Inflammatory macrophage (primary cell): ENCODE measurements at places on chromosomes 12 and 14.

- DNase-seq: peak; percentile 72
Observed at GRCh38 chr12:56720731-56721151, 4.4 kb downstream of the NACA start.

DNA sequence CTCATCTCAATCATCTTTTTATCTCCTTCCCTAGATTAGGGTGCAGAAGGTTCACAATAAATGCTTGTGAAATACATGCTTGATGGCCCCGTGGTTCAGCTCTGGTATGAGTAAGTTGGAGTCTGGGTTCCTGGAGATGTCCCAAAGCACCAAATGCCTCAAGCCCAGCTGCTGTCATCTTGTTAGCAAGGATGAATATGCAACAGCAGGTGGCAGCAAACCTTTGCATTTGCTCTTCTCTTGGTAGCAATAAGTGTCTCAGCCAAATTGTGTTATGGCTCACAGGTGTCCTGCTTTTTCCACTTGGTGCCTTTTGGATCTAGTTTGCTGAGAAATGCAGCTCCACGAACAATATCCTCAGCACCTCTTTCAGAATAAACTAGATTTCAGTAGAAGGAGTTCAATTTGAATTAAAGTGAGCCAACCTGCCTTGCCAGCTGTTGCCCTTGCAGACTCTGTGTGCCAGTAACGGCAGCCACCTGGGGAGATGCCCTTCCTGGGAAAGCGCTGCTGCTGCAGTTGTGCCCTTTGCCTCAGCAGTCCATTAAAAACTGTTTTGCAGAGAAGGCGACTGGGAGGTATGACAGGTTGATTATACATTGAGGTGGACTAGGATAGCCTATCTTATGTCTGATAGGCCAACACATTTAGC is 417.3 kb downstream of the SNAPC1 start:
- DNase-seq: no peak

DNA sequence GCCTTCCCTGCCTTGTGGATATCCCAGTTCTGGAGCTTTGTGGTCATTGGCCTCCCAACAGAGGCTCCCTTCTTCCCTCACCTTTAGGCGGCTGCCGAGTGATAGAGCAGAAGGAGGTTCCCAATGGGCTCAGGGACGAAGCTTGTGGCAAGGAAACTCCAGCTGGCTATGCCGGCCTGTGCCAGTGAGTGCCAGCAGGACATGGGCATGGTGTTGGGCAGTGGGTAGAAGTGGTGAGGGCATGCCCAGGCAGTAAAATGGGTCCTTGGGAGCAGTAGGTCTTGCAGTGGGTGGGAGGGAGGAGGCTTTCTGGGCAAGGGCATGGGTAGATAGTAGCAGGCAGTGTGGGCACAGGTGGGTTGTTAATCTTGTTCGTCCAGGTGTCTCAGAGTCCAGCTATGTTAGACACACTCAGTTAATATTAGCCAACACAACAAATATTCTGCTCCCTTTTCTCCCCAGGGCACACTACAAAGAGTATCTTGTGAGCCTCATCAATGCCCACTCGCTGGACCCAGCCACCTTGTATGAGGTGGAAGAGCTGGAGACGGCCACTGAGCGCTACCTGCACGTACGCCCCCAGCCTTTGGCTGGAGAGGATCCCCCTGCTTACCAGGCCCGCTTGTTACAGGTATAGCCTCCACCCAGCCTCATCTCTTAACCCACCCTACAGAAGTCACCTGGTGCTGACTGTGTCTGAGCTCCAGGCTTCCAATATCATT is 1.1 kb upstream of the IRF9 start:
- DNase-seq: no peak

DNA sequence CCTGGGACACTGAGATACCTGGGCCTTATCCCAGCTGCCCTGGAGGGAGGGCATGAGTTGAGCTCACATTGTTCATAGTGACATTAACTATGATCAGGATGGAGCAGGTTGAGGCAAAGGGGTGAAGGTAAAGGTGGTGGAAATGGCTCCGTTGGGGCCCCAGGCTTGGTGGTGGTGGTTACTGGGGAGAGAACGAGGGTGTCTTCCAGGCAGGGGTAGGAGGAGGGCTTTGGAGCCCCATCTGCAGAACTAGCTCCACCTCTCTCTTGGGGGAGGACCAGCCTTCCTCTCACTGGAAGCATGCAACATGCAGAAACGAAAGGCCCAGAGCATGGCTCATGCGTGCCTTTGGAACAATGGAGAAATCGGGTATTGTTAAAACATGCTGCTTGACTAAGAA is 217.0 kb downstream of the SLC41A2 start:
- DNase-seq: peak; percentile 20

DNA sequence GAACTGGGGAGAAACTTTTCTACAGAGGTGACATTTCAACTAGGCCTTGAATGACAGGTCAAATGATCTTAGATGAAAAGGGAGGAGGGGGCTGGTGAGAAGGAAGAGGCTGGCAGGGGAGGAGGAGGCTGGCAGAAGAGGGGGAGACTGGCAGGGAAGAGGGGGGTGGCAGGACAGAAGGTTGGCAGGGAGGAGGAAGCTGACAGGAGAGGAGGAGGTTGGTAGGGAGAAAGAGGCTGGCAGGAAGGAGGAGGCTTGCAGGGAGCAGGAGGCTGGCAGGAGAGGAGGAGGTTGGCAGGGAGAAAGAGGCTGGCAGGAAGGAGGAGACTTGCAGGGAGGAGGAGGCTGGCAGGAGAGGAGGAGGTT is 63.4 kb upstream of the PPP4R3A start:
- DNase-seq: no peak

DNA sequence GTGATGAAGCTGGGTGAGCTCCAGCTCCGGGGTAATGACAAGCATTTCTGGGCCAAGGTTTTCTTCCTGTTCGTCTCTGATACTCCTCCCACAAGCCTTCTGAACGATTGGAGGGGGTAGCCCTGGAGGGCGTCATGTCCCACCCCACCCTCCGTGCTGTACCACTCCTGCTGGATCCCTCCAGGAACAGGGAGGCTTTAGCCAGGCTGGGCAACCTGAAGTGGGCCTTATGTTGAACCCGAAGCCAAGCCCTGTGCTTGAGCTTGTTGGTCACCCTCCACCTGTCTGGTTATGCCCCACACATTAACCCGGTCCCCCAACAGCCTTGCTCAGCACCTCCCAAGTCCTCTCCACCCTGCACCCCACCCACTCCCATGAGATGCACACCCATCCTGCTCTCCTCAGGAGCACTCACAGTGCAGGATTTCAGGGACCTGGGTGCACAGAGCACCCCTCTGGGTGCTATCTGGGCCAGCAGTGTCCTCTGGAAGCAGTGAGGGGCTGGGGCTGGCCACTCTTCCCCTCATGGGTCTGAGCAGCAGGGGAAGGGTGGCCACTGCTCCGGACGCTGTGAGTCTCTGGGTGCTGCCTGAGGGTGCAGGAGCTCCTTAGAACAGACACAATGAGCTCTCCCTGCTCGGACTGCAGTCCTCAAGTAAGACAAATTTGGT is 6.8 kb upstream of the KRT83 start:
- DNase-seq: no peak

- DNase-seq: no peak
Observed at GRCh38 chr14:36424478-36425102, 95.4 kb downstream of the NKX2-1 start.

DNA sequence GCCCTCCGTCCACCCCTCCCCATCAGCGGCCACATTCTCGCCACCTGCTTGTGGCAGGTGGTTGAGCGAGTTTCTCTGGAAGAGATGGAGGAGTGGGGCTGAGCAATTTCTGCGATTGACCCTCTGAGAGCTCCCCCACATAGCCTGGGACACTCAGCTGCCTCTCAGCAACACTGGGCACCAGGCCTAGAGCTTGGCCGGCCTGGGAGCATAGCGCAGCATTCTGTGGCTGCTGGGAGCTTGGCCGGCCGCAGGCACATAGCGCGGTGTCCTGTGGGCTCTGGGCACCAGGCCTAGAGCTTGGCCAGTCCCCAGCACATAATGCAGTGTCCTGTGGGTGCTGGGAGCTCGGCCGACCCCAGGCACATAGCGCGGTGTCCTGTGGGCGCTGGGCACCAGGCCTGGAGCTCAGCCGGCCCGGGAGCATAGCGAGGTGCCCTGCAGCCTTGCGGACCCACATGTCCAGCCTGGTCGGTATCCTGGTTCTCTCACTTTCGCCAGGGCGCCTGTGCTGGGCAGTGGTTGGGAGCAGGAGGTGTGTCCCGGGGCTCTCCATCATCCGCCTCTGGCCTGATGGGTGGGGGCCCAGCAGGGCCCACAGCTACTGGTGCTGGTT is 43.8 kb downstream of the LRCOL1 start:
- no peak for DNase-seq

- DNase-seq: no peak
Observed at GRCh38 chr12:24173067-24173466, 223.6 kb upstream of the SOX5 start.

GRCh38 chr14:49879646-49880204 is 13.2 kb upstream of the ARF6 start:
- peak; percentile 80 for DNase-seq

GRCh38 chr12:49428793-49429192 is 61.5 kb downstream of the SPATS2 start:
- DNase-seq: peak; percentile 87

DNA sequence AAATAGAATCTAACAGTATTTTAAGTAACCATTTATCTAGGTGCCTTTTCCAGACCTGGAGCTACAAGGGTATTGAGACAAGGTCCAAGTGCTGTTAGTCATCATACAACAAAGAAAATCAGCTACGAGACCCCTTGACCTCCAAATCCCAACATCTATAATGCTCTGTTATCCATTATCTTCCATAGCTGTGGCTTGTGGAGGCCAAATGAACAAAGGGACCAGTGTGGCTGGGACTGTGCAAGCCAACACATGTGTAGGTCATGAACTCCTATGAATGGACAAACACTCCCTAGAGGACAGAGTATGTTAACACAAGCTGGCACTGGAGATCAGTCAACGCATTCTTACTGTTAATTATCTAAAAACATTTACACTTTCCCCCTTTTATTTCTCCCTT is 374.5 kb downstream of the EMP1 start:
- no peak for DNase-seq

DNA sequence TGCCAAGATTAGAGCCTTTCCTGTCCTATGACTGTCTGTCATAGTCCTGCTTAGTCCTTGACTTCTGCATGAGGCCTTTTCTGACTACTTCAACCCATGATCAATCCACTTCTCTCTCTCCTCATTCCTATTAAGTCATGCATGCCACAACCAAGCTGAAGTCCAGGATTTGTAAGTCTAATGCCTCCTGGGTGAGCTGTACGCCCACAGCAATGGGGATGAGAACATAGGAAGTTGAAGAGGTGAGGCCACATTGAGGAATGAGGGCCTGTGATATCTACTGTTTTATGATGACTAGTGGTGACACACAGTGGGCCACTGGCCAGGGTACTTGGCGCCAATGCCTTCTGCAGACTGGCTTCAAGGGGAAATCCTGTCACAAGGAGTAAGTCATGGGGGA is 994.1 kb upstream of the TMEM132C start:
- peak; percentile 71 for DNase-seq

GRCh38 chr12:52835271-52836041 is 1.3 kb upstream of the KRT79 start:
- DNase-seq: no peak

- DNase-seq: no peak
Observed at GRCh38 chr12:57641699-57642442, 8.9 kb upstream of the B4GALNT1 start.

- DNase-seq: no peak
Observed at GRCh38 chr14:79834868-79835267, 376.4 kb downstream of the DIO2 start.
